ENCODE measurements at places on chromosomes 5 and 9.

GRCh38 chr9:3288686-3289085 lies 237.1 kb downstream of the RFX3 start:
- no peak for DNase-seq

GRCh38 chr9:137339045-137339907 lies 37.2 kb upstream of the NRARP start:
- no peak for DNase-seq

DNA sequence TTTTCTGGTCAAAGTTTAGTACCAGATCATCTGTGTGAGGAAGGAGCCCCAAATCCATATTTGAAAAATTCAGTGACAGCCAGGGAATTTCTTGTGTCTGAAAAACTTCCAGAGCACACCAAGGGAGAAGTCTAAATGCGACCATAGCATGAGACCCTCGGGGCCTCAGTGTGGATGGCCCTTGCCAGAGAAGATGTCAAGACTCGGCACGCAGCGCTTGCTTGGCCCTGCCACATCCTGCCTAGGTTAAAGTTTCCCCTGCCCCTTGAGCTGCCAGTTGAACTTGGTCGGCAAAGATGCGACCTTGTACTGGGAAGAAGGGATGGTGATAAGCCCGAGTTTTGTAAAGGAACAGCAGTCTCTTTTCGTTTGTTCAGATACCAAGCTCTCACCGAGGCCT lies 65.8 kb downstream of the IL31RA start:
- DNase-seq, result no peak

DNA sequence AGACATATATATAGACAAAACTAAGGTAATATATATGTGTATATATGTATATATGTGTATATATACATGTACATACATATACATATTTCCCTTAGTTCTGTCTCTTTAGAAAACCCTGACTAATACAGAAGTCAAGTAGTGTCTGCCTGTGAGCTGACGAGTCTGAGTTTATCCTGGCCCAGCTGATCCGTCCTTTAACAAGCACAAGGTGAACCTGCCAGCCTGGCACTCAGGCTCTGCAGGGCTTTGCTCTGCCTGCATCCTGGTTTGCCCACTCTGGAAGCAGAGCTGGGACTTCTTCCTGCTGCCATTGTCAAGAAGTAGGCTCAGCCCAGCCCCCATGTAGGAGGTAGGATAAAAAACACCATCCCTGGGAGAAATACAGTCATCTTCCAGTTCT lies 388.0 kb downstream of the ICE1 start:
- DNase-seq, result no peak

GRCh38 chr9:306907-307306 lies 92.2 kb downstream of the DOCK8 start:
- DNase-seq, result peak; percentile 31

- DNase-seq, result no peak
These were observed 79.0 kb downstream of the PAPPA start for GRCh38 chr9:116232424-116233159.

DNA sequence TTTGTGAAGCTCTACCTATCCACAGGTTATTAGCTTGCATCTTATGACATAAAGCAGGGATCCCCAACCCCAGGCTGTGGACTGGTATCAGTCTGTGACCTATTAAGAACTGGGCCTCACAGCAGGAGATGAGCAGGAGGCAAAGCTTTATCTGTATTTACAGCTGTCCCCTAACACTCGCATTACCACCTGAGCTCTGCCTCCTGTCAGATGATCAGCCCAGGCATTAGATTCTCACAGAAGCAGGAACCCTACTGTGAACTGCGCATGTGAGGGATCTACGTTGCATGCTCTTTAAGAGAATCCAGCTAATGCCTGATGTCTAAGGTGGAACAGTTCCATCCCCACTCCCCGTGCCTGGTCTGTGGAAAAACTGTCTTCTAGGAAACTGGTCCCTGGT lies 19.7 kb downstream of the FBXW11 start:
- peak; percentile 84 for DNase-seq

DNA sequence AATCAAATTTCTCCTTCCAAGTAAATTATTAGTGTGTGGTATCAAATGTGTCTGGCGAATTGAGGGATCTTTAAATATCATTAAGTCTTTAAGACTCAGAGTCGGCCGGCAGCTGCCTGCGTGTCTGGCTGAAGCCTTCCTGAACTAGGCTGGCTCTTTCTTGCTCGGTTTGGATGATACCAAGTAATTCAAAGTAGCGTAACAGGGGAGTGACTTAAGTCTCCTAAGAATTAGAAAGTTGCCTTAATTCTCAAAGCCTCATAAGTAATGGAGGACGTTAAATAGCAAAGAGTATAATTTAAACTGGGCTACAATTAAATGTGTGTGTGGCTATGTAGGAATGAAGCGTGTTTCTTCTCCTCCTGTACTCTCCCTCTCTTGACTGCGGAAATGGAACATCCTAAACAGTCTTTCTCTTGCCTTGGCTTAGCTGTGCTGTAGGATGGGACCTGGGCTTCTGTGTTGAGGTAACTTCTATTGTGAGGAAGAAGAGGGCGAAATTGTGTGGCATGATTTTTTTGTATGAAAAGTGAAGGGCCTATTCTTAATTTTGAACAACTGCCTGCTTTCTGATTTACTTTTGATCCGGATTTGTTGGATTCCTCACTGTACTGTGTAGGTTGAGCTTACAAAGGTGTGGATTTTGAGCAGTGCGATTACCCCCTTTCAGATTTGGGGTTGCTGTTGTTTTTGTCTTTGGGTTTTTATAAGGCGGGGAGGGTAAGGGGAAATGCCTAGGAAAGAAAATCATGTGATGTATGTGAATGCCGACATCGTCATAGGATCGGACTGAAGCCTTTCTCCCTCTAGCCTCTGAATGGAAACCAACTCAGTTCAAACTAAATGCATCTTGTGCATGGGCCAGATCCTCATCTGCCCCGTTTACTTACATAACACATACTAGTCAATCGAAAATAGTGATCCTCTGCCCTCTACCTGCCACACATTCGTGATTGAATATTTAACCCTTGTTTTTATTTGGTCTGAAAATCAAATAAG lies 29.9 kb downstream of the CPEB4 start:
- DNase-seq, result peak; percentile 74

All from WERI-Rb-1 (cell line).